Heart right ventricle (tissue), 16 donors: ENCODE measurements at places on chromosomes 13 and 19. TPM values are rescaled to one million over a fixed set of nuclear protein-coding genes. Genes with fewer than 3 reads are reported as not detected.

GRCh38 chr19:11339254-11340098 is at the start of gene RAB3D:
Gene RAB3D (minus strand): TSS chr19:11339657. CDS start chr19:11337399, 2,258 bp downstream.
- peak within 1 kb of the TSS; percentile 82 for H3K4me3 ChIP-seq
- H3K27ac ChIP-seq: peak within 1 kb of the TSS; percentile 79
- H3K27me3 ChIP-seq: no peaks in the 10 kb centered on the region
- peaks cover 26% of the 10 kb centered on the region for H3K4me1 ChIP-seq
- peaks cover 35% of the 10 kb centered on the region for H3K36me3 ChIP-seq
- DNase-seq: peak; percentile 96

DNA sequence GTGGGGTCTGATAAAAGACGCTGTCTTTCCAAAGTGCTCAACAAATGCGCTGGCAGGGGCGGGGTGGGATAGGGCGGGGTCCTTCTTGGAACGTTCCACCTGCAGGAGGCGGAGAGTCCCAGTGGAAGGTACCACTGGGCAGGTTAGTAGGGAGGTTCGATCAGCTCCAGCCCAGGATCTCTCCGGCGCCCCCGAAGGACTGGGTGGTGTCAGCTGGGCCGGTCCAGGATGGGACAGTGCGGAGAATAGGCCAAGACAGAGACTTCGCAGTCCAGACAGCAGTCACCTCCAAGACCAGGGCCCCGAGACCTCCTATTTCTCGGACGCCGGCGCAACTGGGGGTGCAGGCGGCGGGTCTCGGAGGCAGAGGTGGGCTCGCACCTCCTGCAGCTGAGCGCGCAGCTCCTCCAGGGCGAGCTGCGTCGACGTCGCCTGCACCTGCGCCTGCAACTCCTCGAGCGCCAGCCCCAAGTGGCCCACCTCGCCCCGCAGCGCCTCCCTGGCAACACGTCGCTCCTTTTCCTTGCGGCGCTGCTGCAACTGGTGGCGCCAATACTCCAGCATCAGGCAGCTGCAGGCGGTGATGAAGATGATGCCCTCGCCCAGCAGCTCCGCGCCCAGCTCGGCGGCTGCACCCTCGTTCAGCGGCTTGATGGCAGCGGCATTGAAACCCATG is 21.6 kb downstream of the VASP start:
- DNase-seq: no peak
- no peaks in the 10 kb centered on the region for H3K36me3 ChIP-seq
- H3K27ac ChIP-seq: peak overlapping the region; percentile 6

GRCh38 chr13:90293793-90294361 is 1053.6 kb upstream of the MIR17HG start:
- no peaks in the 10 kb centered on the region for H3K4me1 ChIP-seq
- H3K4me3 ChIP-seq: no peak overlapping the region
- H3K27me3 ChIP-seq: no peaks in the 10 kb centered on the region

DNA sequence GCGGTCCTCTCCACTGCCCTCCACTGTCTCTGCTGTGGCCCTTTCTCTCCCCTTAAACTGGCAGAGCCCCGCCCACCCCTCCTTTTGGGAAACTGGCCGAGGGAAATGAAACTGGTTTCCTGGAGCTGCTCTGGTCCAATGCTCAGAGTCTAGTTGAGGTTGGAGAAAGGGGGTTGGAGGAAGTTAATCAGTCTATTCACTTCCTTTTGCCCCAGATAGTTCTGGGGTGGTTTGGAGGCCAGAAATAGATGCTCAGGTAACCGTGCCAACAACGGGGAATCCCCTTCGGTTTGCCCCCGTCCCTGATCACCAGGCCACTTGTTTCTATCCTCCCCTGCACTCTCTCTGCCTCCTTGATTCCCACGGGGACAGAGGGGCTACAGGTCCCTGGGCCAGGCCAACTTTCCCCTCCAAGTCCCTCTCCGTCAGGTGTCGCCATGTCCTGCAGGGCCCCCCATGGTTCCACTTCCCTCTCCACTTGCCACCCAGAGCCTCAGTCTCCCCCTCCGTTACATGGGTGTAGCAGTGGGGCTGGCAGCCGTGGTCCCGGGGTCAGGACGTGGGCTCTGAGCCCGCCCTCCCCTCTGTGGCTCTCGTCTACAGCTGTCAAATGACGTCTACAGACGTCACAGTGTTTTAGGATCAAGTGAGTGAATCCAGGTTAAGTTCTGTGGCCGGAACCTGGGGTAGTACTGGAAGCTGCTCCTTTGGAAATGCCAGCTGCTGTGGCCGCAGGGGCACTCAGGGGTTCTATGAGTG is at the start of gene IL4I1:
IL4I1 (minus strand) TSS at position 25 of the 759 bp plus-strand sequence. CDS start 727 bp downstream, outside the sequence.
- DNase-seq: no peak
- H3K27me3 ChIP-seq: no peaks in the 10 kb centered on the region
- H3K4me3 ChIP-seq: peak within 1 kb of the TSS; percentile 36
- H3K36me3 ChIP-seq: no peaks in the 10 kb centered on the region

- peak overlapping the region; percentile 65 for H3K27ac ChIP-seq
- H3K4me1 ChIP-seq: peaks cover 53% of the 10 kb centered on the region
- H3K27me3 ChIP-seq: no peaks in the 10 kb centered on the region
These were observed 4.6 kb downstream of the PPP5C start for GRCh38 chr19:46351241-46352041.

DNA sequence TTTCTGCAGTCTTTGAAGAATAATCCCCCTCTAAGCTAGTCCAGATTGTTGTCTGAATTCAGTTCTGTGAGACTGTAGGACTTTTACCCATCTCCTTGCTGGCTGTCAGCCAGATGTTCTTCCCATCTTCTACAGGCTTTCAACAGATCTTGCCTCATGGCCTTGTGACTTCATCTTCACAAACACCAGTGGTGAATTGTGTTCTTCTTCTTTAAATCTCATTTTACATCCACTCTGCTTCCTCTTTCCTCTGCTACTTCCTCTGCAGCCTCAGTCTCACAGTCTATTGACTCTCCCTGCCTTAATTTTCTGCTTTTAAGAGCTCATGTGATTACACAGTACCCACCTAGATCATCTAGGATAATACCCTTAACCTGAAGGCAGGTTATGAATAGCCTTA is 859.0 kb upstream of the SLITRK1 start:
- no peak overlapping the region for H3K27ac ChIP-seq
- no peak overlapping the region for H3K4me3 ChIP-seq
- no peaks in the 10 kb centered on the region for H3K27me3 ChIP-seq
- no peak for DNase-seq

DNA sequence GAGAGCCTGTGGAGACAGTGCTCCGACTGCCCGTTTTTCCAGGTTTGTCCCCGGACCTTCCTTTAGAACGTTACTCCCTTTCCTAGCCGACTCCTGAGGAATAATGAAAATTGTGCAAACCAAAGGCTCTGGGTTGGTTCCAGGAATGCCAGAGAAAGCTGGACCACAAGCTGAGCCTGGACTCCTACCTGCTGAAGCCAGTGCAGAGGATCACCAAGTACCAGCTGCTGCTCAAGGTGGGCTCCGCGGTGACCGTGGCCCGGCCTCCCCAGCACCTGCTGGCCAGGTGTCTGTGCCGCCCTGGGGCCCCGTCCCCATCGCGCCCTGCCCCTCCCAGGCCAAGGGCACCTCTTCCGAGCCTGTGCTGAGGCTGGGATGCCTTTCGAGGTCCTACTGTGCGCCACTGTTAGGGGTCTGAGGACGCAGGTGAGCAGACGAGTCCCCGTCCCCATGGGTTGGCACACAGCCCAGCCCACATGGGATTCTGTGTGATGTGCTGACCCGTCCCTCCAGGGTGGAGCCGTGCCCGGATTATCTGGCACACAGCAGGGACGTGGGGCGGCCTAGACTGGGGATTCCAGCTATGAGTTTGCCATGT is 20.5 kb upstream of the F7 start:
- no peaks in the 10 kb centered on the region for H3K36me3 ChIP-seq
- H3K27me3 ChIP-seq: no peaks in the 10 kb centered on the region
- no peak overlapping the region for H3K4me3 ChIP-seq
- peak; percentile 13 for DNase-seq
- no peaks in the 10 kb centered on the region for H3K4me1 ChIP-seq

DNA sequence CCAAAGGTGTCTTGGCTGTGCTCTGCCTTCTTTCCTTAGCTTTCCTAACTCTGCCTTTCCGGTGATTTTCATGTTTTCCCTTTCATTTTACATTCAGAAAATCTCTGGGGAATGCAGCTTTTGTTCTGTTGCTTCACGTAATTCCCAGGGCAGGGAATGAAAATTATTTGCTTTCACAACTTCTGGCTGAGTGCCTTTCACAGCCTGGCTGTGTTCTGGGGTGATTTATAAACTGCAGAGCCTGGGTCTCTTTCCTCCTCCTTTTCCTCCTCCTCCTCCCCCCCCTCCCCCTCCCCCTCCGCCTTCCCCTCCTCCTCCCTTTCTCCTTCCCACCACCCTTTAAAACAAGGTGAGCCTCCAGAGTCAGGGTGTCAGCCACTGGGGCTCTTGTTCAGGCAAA is 84.3 kb downstream of the RNASEH2B start:
- H3K27me3 ChIP-seq: no peaks in the 10 kb centered on the region
- H3K4me3 ChIP-seq: no peak overlapping the region
- no peak for DNase-seq

DNA sequence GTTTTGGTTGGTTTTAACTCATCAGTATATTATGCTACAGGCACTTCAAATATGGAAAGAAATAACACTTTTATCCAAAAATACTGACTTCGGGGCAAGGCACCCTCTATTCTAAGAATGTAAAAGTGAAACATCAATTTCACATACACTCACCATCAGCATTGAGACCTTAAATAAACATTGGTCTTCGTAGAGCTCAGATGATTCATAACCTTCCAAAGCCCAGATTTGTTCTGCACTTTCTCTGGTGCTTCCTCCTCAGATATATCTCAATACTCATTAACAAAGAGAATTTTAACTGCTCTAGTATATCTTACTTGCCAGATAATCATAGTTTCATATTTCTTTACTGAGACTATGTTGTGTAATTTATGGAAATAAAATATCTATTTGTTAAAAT is 794.3 kb downstream of the LIG4 start:
- H3K4me1 ChIP-seq: no peaks in the 10 kb centered on the region
- no peaks in the 10 kb centered on the region for H3K36me3 ChIP-seq
- H3K4me3 ChIP-seq: no peak overlapping the region
- H3K27ac ChIP-seq: no peak overlapping the region
- H3K27me3 ChIP-seq: no peaks in the 10 kb centered on the region

GRCh38 chr19:38924388-38924787 is 6.2 kb downstream of the SARS2 start:
- H3K4me1 ChIP-seq: peaks cover 2% of the 10 kb centered on the region
- H3K36me3 ChIP-seq: no peaks in the 10 kb centered on the region
- no peak for DNase-seq
- H3K27me3 ChIP-seq: no peaks in the 10 kb centered on the region

GRCh38 chr19:16608290-16608739 is 19.7 kb downstream of the MED26 start:
- no peak overlapping the region for H3K4me3 ChIP-seq
- DNase-seq: no peak
- H3K27ac ChIP-seq: peak overlapping the region; percentile 48
- no peaks in the 10 kb centered on the region for H3K36me3 ChIP-seq
- peaks cover 83% of the 10 kb centered on the region for H3K4me1 ChIP-seq

- H3K4me1 ChIP-seq: peaks cover 9% of the 10 kb centered on the region
- no peak for DNase-seq
- no peaks in the 10 kb centered on the region for H3K27me3 ChIP-seq
- peaks cover 100% of the 10 kb centered on the region for H3K36me3 ChIP-seq
- H3K27ac ChIP-seq: no peak overlapping the region
- H3K4me3 ChIP-seq: no peak overlapping the region
These were observed 54.8 kb downstream of the COG3 start for GRCh38 chr13:45519493-45519892.

CEACAM1 gene
- total RNA-seq: 7.2 TPM

PNMA8C gene
- total RNA-seq: 0.07 TPM

PSG2 gene
- not detected for total RNA-seq

SMAD9 gene
- 7.8 TPM for total RNA-seq

HPN gene
- 3.4 TPM for total RNA-seq

IGLON5 gene
- 0.19 TPM for total RNA-seq
